ENCODE measurements at places on chromosomes 7 and 10. TPM values are rescaled to one million over a fixed set of nuclear protein-coding genes. Genes with fewer than 3 reads are reported as not detected.

Gene C10orf143
- 1.6 TPM for polyA plus RNA-seq

Gene CCDC146
- polyA plus RNA-seq = 0.88 TPM

Gene BLNK
- polyA plus RNA-seq = not detected

Gene TPST1
- polyA plus RNA-seq = 8.6 TPM

Gene GPR37
- 1.5 TPM for polyA plus RNA-seq

Gene BMPER
- polyA plus RNA-seq = 0.61 TPM

Gene ABCA13
- 0.09 TPM for polyA plus RNA-seq

Gene SGCE
- polyA plus RNA-seq = 12.8 TPM

Gene EBLN1
- polyA plus RNA-seq = not detected

Gene HDAC9
- 7.3 TPM for polyA plus RNA-seq

Gene AKR1C3
- polyA plus RNA-seq = 6.9 TPM

Gene PON1
- polyA plus RNA-seq = not detected

Gene CDNF
- 0.27 TPM for polyA plus RNA-seq

Gene SFRP4
- polyA plus RNA-seq = 0.03 TPM

Gene AKR1C2
- polyA plus RNA-seq = 0.50 TPM

Gene C7orf57
- polyA plus RNA-seq = 0.25 TPM

Gene PTPRN2
- 2.6 TPM for polyA plus RNA-seq

Gene C10orf105
- polyA plus RNA-seq = 0.71 TPM

Gene NKX2-3
- not detected for polyA plus RNA-seq

Gene HHEX
- 0.56 TPM for polyA plus RNA-seq

Gene ADAMTS14
- 2.0 TPM for polyA plus RNA-seq

Gene HOXA5
- not detected for polyA plus RNA-seq

Gene PGAM2
- 2.9 TPM for polyA plus RNA-seq

Gene JAKMIP3
- 0.83 TPM for polyA plus RNA-seq

Gene SVOPL
- 1.4 TPM for polyA plus RNA-seq

Gene ARHGAP19
- 13.3 TPM for polyA plus RNA-seq

Gene ASB15
- polyA plus RNA-seq = not detected

Gene TRPV5
- 0.05 TPM for polyA plus RNA-seq

Gene MBLAC1
- polyA plus RNA-seq = 1.2 TPM

Gene RNF32
- 0.72 TPM for polyA plus RNA-seq

Gene PDE6C
- polyA plus RNA-seq = not detected

Gene ADAM22
- 5.6 TPM for polyA plus RNA-seq

Gene TBXAS1
- polyA plus RNA-seq = 0.86 TPM
